ENCODE measurements at places on chromosomes 3 and 15.
A peak's percentile ranks its signal among the peaks of the same experiment; 100 is the strongest.

DNA sequence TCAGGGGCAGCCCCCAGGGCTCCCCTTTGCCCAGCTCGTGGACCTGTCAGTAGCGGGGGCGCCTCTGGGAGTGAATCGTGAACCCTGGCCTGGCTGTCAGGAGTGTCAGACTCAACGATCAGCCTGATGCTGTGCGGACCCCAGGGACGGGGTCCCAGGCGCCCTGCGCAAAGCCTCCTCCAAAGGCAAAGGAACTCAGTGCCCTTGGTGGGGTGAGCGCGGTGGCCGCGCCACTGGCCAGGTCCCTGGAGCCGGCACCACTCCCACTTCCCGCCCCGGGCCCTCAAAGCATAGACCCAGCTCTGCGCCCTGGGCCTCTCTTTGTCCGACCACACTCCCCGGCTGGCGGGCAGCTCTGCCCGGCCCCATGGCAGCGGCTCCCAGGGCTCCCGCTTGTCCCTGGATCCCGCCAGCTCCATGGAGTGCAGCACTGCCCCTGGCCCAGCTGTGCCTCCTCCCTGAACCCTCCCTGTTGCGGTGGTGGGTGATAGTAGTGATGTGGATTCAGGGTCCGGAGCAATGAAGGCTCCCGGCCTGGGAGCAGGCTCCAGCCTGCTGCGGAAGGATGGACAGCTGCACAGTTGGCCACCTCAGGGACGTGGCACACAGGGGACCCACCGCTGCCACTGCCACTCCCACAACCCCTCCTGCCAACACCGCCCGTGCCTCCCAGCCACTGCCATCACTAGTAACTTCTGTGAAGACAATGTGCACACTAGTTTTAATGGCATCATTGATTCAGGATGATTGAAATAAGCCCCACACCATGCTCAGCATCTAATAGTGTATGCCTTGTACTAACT, 263.8 kb downstream of the ZBBX start:
- no peak overlapping the region for H3K27ac ChIP-seq
- no peaks in the 10 kb centered on the region for H3K36me3 ChIP-seq
- H3K4me3 ChIP-seq = no peak overlapping the region
- DNase-seq = no peak

- DNase-seq = no peak
- H3K27me3 ChIP-seq = no peaks in the 10 kb centered on the region
- no peak overlapping the region for H3K4me3 ChIP-seq
- no peak overlapping the region for H3K27ac ChIP-seq
Measured at GRCh38 chr3:165919284-165919683, 82.1 kb upstream of the BCHE start.

DNA sequence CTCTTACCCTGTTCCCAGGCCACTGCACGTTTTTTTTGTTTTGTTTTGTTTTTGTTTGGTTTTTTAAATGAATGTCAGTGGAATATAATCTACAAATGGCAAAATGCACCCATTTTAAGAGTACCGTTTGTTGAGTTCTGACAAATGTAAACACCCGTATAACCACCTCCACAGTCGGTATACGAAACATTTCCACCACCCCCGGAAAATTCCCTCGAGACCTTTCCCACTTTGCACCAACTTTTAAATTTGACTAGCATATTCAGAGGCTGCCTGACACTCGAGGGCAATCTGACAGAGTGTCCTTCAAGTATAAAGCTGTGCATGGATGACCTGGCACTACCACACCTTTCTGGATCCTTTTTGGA, 613 bp upstream of the ARHGEF3 start:
- peaks cover 14% of the 10 kb centered on the region for H3K36me3 ChIP-seq
- peaks cover 38% of the 10 kb centered on the region for H3K4me1 ChIP-seq
- no peak for DNase-seq
- no peaks in the 10 kb centered on the region for H3K27me3 ChIP-seq
- peak overlapping the region; percentile 77 for H3K4me3 ChIP-seq

GRCh38 chr3:183375337-183375736, 53.1 kb downstream of the MCF2L2 start:
- H3K4me1 ChIP-seq = peaks cover 29% of the 10 kb centered on the region
- no peak for DNase-seq
- no peak overlapping the region for H3K27ac ChIP-seq

GRCh38 chr3:100048248-100048647, 66.1 kb downstream of the FILIP1L start:
- no peak for DNase-seq
- no peak overlapping the region for H3K27ac ChIP-seq
- no peaks in the 10 kb centered on the region for H3K36me3 ChIP-seq
- no peak overlapping the region for H3K4me3 ChIP-seq

DNA sequence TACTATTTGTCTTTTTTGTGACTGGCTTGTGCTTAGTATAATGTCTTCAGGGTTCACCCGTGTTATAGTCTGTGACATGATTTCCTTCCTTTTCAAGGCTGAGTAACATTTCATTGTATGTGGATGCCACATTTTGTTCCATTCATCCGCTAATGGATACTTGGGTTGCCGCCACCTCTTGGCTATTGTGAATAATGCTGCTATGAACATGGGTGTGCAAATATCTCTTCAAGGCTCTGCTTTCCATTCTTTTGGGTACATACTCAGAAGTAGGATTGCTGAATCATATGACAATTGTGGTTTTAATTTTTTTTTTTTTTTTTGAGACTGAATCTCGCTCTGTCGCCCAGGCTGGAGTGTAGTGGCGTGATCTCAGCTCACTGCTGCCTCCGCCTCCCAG, 15.4 kb downstream of the CRTC3 start:
- peaks cover 43% of the 10 kb centered on the region for H3K4me1 ChIP-seq
- peak overlapping the region; percentile 6 for H3K27ac ChIP-seq
- H3K36me3 ChIP-seq = peaks cover 56% of the 10 kb centered on the region
- no peak overlapping the region for H3K4me3 ChIP-seq
- DNase-seq = no peak

DNA sequence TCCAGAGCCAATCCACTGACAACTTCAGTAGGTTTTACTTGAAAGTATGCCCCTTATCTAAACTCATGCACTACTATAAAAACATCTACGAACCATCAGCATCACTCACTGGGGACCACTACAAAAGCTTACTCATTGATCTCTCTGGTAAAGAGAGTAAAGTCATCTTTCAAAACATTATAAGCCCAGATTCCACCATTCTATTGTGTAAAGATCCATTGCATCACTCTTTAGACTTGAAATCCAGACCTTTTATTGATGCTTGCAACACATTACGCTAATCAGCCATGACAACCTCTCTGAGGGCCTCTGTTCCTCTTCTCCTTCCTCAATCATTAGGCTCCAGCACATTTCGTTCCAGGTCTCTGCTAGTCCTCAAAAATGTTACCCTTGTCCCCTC, 248.9 kb upstream of the WNT5A start:
- no peak overlapping the region for H3K27ac ChIP-seq
- no peak overlapping the region for H3K4me3 ChIP-seq
- DNase-seq = no peak
- H3K27me3 ChIP-seq = no peaks in the 10 kb centered on the region

- H3K27me3 ChIP-seq = peaks cover 86% of the 10 kb centered on the region
- no peak for DNase-seq
- peaks cover 3% of the 10 kb centered on the region for H3K36me3 ChIP-seq
- peak overlapping the region; percentile 68 for H3K27ac ChIP-seq
- peak overlapping the region; percentile 72 for H3K4me3 ChIP-seq
Measured at GRCh38 chr15:96330064-96330449, 443 bp upstream of the NR2F2 start.

DNA sequence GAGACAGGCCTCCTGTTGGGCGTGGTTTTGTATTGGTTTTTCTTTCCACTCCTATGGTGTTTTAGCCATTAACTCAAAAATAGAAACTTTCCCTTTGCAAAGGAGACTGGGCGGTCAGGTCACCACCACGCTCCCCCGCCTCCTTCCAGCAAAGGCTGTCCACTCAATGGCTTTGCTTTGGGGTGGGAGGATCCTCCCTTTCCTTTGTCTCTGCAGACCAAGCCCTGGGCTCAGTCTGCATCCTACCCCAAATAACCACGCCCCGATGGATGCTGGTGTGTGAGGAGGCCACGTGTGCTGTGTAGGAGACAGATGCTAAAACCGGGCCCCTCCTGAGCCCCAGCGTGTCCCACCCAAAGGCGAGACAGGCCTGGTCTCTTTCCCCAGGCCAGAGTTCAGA, 68.5 kb downstream of the GRIP2 start:
- DNase-seq = no peak
- peaks cover 19% of the 10 kb centered on the region for H3K36me3 ChIP-seq
- H3K27ac ChIP-seq = no peak overlapping the region
- H3K27me3 ChIP-seq = no peaks in the 10 kb centered on the region

DNA sequence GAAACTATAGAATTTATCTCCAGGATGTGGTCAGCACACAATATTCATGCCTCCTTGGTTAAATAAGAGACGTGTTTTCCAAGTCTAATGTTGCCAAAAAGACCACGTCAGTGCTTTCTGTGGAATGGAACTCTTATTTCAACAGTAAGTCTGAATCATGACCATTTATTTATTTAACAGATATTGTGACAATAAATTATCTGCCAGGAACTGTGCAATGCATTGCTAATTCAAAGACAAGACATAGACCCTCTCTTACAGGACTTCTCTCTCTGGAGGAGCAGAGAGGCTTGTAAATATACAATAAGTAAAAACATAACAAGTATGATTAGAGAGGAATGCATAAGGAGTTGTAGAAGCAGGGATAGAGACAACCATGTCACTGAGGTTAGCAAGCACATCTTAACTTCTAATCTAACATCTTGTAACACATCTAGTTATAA, 227.5 kb downstream of the DTWD1 start:
- no peaks in the 10 kb centered on the region for H3K27me3 ChIP-seq
- H3K36me3 ChIP-seq = peaks cover 35% of the 10 kb centered on the region
- DNase-seq = no peak

DNA sequence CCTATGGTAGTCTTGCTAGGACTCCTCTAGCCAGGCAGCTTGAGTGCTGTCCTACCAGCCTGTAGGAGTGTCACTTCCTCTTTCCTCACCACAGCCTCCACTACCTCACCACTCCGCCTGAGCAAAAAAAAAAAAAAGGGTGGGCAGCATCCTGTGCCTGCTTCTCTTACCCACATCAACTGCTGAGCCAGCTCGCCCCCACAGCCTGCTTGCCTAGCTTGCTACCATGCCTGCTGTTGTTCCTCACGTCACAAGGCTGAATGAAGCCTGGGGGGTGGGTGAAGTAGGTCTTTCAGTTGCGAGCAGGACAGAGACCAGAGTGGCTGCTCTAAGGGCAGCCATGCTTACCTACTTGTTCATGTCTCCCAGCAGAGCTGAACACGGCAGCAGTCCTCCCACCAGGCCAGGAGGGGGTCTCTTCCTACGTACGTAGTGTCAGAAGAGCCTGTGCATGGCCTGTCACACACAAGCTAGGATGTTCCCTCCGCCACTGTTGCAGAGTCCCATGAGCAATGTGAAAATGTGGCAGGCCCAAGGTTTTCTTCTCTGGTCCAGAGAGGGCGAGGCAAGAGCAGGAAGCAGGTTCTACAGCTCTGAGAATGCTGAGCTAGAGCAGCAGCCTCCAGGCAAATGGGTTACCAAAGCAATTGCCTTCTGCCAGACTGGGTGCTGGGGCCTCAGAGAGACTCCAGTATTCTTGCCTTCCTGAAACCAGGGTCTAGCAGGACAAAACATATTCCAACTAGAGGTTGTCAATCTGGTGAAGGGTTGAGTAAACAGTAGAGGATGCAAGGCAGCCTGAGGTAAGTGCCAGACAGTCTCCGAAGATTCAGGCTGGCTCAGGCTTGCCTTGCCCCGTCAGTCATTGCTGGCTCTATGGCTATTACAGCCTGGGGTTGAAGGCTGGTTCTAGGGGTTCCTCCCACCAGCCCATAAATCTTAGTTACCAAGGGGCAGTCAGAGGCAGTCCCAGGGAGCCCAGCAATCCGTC, 8.1 kb downstream of the PPM1M start:
- H3K27me3 ChIP-seq = no peaks in the 10 kb centered on the region
- peaks cover 84% of the 10 kb centered on the region for H3K36me3 ChIP-seq
- peak overlapping the region; percentile 88 for H3K4me3 ChIP-seq

DNA sequence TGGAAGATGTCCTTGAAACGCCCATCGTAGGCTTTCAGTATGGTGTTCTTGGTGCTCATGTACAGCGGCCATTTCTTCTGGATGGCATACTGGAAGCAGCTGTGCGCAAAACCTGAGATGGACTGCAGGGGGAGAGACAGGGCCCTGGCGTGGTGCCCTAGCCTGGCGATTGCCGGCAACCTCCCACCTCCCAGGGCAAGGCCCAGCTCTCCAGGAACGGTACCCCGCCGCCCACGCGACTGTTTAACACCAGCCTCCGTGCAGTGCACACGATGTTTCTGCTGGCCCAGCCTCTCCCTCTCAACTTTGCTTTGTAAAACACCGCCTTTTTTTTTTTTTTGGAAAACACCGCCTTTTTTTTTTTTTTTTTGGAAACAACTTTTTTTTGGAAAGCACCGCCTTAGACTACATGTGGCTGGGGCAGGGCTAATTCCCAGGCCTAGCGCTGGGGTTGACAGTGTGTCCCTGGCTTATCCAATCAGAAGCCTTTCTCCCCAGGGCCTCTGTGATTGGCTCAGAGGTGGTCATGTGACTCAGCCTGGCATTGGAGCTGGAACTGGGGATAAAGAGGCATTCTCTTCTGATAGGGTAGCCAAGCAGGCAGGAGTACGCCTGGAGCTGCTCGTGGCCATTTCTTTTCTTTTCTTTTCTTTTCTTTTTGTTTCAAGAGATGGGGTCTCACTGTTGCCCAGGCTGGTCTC, 14.7 kb downstream of the IDH2 start:
- H3K27ac ChIP-seq = peak overlapping the region; percentile 20
- H3K27me3 ChIP-seq = no peaks in the 10 kb centered on the region
- H3K4me3 ChIP-seq = no peak overlapping the region
- DNase-seq = no peak

DNA sequence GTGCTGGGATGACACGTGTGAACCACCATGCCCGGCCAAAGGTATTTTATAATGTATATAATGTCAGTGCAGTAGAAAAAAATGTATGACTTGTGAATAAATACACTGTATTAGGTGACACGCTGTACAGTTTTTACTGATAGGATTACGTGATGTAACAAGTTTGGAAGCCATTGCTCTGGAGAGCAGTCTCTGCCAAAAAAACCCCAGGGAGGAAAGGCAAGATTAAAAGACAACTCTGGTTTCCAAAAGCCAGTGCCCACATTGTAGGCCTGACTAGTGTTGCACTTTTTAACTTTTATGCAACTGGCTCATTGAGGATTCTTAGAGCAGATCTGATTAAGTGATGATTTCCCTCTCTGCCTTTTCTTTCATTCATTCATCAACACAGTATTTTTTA, 62.0 kb upstream of the SLC2A2 start:
- H3K36me3 ChIP-seq = peaks cover 66% of the 10 kb centered on the region
- peaks cover 17% of the 10 kb centered on the region for H3K4me1 ChIP-seq
- H3K27me3 ChIP-seq = no peaks in the 10 kb centered on the region

GRCh38 chr15:34815836-34816235, 20.5 kb upstream of the ACTC1 start:
- no peak for DNase-seq
- H3K4me3 ChIP-seq = no peak overlapping the region
- no peaks in the 10 kb centered on the region for H3K4me1 ChIP-seq
- no peak overlapping the region for H3K27ac ChIP-seq
- no peaks in the 10 kb centered on the region for H3K36me3 ChIP-seq

DNA sequence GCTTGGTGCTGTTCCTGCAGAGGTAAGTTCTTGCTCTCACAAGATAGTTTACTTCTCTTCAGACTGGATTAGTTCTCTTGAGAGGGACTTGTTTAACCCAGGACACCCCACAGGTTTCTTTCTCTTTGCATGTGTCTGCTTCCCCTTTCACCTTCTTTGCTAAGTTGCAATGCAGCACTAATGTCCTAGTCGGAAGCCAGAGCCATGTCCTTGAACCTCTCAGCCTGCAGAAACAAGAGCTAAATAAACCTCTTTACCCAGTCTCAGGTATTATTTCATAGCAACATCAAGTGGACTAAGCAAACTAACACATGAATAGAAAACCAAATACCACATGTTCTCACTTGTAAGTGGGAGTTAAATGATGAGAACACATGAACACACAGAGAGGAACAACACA, 915.2 kb downstream of the NSUN3 start:
- H3K4me3 ChIP-seq = no peak overlapping the region
- no peaks in the 10 kb centered on the region for H3K4me1 ChIP-seq
- DNase-seq = no peak
- no peaks in the 10 kb centered on the region for H3K36me3 ChIP-seq
- no peaks in the 10 kb centered on the region for H3K27me3 ChIP-seq
- H3K27ac ChIP-seq = no peak overlapping the region

Data from T-helper 2 cell treated with Interferon-gamma antibody and Interleukin-4, amounts not matched to agents 5 μg/mL and 100 μg/mL, for 36 hours (primary cell).